GM23338 (cell line): ENCODE measurements at places on chromosomes 6 and 20.
A peak's percentile ranks its signal among the peaks of the same experiment; 100 is the strongest.

DNA sequence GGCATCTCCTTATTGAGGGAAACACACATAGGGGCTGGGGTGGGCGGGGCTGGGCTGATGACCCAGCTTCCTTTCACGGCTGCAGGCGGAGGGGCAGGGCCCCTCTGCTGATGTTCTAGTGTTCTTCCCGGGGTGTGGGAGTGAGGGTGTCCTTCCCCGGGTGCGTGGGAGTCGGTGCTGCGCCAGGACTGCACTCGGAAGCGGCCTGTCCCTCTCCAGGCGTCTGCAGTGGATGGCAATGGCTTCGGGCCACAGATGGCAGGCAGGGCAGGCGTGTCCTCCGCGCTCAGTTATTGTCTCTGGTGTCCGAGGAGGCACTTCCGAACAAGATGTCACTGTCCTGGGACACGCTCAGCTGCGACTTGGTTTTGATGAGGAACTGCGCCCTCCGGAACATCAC is 19.2 kb downstream of the KCNG1 start:
- DNase-seq: no peak

DNA sequence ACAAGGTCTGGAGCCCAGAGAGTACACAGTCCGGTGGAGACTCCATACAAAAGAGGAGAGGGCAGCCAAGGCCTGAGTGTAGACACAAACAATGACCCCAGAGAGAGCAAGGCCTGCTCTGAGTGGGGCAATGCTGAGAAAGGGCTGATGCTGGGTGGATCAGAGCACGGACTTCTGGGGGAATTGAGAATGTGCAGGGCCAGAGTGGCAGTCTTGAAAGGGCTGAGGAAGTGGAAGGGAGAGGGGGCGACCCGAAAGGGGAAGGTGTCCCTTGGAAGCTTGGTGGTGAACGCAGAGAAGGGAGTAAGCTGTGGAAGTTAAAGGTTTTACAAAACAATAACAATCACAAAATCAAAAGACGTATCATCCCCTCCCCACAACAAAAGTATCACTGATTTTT is 12.0 kb upstream of the GRM4 start:
- DNase-seq: no peak

DNA sequence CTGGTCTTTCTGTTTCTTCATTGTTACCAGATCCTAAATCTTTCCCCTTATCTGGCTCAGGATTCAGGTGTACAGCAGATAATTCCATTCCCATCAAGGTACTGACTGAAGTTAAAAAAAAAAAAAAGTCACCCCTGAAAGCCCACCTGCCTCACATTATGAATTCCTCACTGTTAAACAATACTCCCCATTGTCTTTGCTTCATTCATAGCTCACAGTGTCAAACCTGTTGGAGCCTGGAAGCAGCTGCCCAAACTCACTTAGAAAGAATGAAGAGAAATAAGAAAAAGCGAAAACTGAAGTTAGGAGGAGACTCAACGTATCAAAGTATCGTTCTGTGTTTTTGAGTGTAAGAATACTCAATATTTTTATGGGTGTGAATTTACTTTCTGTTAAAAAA is 1.8 kb upstream of the DCBLD1 start:
- DNase-seq: no peak

DNA sequence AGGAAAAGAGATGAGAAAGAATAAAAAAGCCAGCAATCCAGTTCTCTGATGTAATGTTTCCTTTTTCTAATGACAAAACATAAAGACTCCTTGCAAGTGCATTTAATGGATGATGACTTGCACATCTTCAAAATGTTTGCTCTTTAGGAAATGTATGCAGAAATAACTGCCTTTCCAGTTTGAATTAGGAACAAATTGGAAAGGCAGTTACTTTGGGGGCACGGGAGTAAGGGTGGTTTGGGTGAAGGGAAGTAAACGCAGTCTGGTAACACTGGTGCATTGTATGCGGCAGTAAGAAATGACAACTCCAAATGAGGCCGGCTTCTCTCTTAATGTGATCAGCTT is 57.6 kb upstream of the REV3L start:
- DNase-seq: no peak

DNA sequence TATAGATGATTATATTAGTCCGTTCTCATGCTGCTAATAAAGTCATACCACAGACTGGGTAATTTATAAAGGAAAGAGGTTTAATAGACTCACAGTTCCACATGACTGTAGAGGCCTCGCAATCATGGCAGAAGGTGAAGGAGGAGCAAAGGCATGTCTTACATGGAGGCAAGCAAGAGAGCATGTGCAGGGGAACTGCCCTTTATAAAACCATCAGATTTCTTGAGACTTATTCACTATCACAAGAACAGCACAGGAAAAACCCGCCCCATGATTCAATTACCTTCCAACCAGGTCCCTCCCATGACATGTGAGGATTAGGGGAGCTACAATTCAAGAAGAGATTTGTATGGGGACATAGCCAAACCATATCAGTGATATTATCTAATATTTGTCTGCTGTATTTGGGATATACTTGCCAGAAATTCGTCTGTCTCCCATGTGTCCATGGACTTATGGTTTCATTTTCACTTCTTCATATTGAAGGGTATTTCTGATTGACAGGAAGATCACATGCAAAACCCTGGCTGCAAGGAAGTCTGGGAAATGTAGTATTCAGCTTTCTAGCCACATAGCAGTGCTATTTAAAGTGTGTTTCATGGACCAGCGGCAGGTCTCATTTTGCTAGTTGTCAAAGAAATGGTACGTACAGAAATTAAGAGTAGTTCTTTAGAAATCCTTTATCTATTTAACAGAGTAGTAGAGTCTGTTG is 50.5 kb upstream of the PAK5 start:
- no peak for DNase-seq

DNA sequence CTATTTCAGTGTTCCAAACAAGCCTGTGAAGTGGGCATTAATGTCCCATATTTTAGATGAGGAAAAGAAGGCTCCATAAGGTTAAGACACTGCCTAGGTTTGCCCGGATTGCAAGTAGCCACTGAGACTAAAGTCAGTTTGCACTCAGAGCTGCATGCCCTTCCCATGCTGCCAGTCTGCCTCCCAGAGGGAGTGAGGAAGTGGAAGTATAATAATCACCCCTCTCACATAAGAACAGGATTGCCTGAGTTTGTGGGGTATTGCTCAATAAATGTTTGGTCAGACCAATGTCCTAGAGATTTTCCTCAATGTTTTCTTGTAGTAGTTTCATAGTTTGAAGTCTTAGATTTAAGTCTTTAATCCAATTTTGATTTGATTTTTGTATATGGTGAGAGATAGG is 43.9 kb upstream of the CLIC5 start:
- no peak for DNase-seq

GRCh38 chr20:59469267-59470252 is 134.8 kb upstream of the PHACTR3 start:
- peak; percentile 65 for DNase-seq

GRCh38 chr6:13243033-13243432 is 85.3 kb downstream of the TBC1D7 start:
- DNase-seq: no peak

DNA sequence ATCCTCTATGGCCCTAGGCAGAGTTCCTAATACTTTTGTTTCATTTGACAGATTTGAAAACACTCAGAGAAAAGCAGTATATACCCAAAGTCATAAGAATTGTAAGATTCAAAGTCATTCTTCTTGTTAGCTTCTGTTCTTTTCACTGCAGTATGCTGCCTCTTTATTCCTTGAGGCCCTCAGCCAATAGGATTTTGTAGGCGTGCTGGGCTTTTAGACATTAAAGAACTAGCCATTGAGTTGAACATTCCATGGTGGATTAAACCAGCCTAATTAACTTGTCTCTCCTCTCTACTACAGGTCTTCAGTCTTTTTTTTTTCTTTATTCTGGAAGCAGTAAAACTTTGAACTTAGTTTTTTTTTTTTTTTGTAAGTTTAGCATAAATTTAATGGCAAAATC is 186.3 kb downstream of the PLCB4 start:
- no peak for DNase-seq

DNA sequence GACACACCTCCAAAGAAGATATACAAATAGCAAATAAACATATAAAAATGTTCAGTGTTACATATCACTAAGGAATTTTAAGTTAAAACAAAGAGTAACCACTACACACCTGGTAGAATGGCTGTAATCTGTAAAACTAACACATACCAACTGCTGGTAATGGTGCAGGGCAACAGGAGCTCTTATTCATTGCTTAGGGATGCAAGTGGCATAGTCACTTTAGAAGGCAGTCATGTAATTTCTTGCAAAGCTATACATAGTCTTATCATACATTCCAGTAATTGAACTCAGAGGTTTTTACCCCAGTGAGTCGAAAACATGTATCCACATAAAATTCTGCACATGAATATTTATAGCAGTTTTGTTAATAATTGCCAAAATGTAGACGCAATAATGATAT is 906.8 kb upstream of the CITED2 start:
- DNase-seq: no peak

DNA sequence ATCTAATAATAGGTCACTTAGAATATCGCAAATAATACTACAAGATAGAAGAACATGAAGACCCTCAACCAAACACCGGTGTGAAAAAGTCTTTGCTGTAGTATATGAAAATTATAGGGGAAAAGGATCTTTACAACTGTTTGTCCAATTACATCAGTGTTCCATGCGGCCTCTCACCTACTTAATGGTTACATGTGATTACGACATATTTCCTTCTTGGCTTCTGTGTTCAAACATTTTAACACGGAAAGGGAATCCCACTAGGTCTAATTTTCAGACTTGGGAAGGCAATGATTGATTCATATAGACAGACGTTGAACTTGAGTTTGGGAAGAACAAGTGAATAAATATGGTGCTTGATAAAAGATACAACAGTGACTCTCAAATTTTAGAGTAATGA is 273.4 kb downstream of the KIF16B start:
- no peak for DNase-seq

GRCh38 chr6:90442366-90442765 is 144.5 kb downstream of the MAP3K7 start:
- DNase-seq: no peak

DNA sequence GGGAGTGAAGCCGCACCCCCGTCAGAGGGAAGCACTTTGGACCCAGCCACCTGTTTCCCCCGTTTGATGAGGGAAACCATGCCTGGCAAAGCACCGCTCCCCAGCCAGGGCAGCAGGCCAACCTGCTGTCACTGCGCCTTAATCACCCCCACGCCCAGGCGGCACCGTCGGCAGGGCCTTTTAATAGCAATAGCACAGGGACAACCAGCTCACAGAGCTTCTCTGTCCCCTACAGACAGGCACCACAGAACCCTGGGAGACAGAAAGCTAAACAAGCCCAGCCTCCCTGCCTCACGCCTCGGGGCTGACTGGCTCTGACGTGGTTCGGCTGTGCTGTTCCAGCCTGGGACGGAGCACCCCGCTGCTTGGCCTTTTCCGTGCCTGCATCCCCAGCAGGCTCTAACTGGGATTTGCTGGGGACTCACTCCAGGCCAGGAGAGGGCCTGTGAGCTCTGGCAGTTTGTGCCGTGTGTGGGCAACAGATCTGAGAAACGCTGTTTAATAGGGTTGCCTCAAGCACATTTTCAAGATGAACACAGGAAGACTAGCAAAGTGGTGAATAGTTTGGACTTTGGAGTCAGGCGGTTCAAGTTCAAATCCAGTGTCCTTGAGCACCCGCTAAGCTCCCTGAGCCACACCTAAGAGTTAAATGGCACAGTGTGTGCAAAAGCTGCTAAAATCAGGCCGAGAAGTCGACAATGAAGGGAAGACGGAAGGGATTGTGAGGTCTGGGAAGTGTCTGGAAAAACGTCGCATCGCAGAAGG is 223.8 kb downstream of the NRN1 start:
- DNase-seq: no peak

- peak; percentile 12 for DNase-seq
These were observed 1.7 kb downstream of the THBD start for GRCh38 chr20:23047738-23048214.

DNA sequence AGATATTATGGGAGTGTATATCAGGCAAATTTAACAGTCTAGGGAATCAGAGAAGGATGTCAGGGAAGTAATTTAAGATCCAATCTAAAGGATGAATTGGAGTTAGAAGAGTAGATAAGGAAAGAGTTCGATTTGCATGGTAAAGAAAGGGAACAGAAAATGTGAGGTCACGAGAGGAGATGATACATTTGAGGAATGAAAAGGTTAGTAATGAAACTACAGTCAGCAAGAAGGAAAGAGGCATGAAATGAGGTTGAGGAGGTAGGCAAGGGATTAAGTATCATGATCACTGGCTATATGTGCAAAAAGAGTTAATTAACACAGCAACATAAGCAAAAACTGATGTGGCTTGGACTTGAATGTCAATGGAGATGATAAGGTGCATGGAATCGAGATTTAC is 22.4 kb downstream of the ZNF318 start:
- no peak for DNase-seq

GRCh38 chr6:148242180-148242579 is 100.5 kb upstream of the SASH1 start:
- DNase-seq: no peak

DNA sequence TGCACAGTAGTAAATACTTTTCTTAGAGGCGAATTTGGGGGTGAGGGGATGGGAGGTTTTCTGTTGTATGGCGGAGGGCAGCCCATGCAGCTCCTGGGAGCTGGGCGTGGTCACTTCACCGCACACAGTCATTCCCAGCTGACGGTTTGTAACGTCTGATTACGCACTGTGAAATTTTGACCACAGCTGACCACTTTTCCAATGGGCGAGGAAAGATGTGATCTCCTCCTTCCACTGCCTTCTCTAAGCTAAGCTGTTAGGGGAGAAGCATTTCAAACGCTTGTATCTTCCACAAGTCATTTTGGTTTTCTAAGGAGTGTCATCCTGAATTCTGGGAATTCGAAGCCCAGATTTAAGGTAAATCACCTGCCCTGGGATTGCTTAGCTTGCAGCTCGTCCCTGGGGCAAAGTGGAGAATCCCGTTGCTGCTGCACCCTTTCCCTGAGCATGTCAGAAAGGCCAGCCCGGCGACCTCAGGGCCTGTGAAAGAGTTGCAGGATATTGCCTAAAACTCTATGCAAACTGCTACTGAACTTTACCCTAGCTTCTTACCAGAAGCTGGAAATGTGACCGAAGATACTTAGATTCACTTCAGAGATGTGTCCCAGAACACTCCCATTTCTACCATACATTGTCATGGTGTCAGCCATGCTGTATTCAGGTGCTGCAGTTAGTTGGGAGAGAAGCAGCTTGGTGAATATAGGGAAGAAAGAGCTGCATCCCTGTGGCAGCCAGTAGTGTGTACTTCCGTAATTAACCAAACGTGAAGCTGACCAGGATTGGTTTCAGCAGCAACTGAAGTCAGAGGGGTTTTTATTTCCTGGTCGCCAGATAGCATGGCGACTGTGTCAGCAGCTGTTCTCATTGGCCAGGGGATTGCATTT is 58.9 kb downstream of the RREB1 start:
- DNase-seq: no peak
